ENCODE measurements at places on chromosomes 13 and 19.

- DNase-seq: no peak
These were observed 166.1 kb downstream of the SLC7A1 start for GRCh38 chr13:29429286-29429900.

DNA sequence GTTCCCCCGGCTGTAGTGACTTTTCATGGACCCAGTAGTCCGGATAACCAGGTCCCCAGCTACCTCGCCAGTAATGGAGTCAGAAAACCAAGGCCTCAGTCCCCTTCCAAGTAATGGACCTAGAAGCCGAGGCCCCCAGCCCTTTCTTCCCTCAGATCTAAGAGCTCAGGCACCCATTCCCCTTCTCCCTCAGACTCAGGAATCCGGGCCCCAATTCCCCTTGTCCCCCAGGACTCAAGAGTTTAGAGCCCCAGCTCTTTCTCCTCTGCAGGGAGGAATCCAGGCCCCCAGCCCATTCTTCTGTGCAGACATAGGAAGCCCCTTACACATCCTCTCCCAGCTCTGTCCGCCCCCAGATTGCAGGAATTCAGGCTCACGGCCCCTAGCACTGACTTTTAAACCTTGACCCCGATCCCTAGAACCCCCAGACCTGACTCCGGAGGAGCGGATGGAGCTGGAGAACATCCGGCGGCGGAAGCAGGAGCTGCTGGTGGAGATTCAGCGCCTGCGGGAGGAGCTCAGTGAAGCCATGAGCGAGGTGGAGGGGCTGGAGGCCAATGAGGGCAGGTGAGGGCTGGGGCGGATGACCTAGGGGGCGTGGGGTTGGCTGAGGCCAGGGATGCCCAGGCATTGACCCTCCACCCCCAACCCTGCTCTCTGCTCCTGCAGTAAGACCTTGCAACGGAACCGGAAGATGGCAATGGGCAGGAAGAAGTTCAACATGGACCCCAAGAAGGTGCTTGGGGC lies 938 bp downstream of the CYTH2 start:
- DNase-seq: no peak

GRCh38 chr13:101230271-101230890 lies 185.9 kb downstream of the NALCN start:
- DNase-seq: no peak

DNA sequence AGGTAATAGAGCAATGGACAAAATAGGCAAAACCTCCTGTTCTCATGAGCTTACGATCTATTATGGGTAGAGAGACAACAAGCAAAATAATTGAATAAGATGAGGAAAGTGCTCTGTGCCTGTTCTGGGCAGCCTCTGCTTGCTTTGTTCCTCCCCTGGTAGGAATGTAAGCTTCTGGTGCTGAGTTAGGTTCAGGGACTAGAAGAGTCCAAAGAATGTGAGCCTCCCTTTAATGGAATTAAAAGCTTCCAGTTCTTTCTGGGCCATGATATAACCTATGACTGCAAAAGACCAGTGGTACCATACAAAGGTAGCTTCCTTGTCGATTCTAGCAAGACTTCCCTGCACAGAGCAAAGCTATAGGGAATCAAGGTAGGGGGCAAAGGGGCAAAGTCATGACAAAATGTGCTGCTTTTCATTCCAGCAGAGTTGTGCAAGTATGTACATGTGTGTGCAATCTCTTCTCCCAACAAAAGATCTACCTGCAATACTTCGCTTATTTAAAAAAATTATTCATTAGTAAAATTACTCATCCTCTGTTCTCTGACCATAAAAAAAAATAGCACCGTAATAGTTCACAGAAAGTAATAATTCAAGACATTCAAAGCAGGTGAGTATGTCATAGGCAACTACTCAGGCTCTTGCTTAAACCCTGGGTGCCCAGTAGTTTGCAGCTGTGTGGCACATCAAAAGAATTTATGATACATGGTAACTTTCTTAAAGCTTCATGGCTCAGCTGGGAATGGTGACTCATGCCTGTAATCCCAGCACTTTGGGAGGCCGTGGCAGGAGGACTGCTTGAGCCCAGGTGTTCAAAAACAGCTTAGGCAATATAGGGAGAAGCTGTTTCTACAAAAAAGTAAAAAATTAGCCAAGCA lies 21.4 kb downstream of the ACOD1 start:
- DNase-seq: no peak

DNA sequence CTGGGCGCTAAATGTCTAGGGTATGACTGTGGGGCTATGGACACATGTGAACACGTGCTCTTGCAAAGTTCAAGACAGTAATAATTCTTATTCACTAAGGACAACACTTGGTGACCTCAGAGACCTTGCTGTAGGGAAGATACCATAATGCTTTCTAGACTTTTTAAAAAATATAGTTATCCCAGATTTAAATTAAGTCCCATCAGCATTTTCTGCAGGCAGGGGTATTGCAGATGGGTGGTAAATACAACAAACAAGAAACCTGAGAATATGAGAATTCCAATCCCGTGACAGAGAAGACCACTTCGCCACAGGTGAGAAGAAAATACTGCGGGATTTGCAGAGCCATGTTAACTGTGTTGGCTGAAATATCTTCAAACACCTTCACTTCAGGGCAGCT lies 65.2 kb downstream of the SLC15A1 start:
- no peak for DNase-seq

- DNase-seq: no peak
These were observed 1418.5 kb downstream of the EFNB2 start for GRCh38 chr13:105116966-105117365.

- no peak for DNase-seq
These were observed 9.9 kb upstream of the SLC46A3 start for GRCh38 chr13:28728642-28729041.
